ENCODE measurements at places on chromosomes 5 and 9.

- no peak for DNase-seq
Observed at GRCh38 chr5:95641741-95642220, 4.8 kb upstream of the RFESD start.

- peak; percentile 78 for DNase-seq
Observed at GRCh38 chr9:133534346-133535291, at the start of gene ADAMTSL2. Gene ADAMTSL2, plus strand, starts transcription at chr9:133534704. Its CDS starts 2,009 bp downstream, at chr9:133536713.

DNA sequence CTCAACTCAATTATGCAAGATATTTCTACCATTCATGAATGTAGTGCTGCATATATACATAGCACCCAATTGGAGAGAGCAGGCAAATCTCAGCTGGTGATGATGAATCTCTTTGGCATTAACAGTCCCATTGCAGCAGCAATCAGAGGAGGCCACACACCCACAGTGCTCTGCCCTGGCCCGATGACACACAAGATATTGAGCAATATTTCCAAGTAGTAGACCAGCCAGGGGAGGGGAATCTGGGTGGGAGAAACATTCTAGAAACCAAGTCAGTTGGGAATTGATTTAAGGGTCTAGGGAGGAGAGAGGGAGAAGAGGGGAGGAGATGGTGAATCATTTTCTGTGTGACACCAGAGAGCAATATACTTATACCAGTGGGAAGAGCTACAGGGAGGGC lies 14.9 kb upstream of the C5orf63 start:
- no peak for DNase-seq

GRCh38 chr9:104482921-104483570 lies 21.0 kb upstream of the OR13F1 start:
- DNase-seq: no peak

GRCh38 chr9:38008168-38009034 lies 60.6 kb downstream of the SHB start:
- DNase-seq: no peak

DNA sequence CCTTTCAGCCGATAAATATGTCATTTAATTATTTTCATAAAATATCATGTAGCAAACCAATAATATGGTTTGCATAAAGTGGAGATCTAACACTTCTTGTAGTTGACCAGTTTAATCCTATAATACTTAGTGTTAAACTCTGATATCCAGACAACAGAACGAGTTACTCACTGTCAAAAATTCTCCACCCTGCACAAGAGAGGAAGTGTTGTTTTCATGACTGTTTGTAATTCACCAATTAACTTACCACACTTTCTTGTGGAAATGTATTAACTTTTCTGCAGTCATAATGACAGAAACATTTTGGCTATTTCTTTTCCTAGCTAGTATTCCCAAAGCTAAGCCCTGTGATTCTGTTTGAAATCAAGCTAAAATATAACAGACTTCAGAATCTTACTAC lies 555.3 kb upstream of the FTMT start:
- DNase-seq: no peak

DNA sequence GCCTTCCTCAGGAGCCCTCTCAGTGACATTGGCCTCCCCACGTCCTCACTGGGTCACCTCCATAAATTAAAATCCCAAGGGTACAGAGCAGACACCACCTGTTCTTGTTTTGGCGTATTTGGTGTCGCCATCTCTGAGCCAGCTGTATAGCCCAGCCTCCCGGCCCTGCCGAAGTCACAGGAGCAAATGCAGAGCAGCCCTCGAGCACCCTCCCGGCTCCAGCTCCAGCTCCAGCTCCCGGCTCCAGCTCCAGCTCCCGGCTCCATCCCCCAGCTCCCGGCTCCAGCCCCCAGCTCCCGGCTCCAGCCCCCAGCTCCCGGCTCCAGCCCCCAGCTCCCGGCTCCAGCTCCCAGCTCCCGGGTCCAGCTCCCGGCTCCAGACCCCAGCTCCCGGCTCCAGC lies 74.3 kb downstream of the ZNF354C start:
- DNase-seq: no peak

DNA sequence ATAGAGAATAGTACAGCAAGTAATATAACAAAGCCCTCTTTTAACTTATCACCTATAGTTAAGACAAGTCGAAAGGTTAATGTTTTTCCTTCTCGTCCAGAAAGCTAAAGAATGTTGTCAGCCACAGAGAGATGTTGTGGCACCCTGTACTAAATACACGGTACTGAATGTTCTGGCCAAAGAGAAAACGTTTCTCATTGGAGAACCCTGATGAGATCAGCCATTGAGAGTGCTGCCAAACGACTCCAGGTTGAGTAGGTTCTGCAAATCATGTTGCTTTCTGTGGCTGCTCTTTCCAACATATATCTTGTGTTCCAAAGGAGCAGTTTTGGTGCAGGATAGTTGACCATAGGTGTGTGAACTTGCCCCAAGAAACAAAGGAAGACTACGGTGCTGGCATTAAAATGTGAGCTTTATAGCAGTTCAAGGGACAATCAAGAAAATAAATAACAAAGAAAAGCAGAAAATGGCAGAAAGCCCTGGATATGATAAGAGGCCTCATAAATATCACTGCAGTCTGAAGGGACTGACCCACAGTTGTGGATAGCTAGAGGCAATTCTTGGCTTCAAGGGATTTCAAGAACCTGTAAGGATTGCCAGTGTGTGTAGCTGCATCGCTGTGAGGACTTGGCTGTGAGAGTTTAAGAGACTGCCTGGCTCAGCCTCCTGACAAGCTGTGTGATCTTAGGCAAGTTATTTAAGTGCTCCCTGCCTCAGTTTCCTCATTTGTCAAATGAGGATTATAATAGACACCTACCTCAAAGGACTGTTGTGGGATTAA lies 102.7 kb downstream of the ARHGEF28 start:
- no peak for DNase-seq

GRCh38 chr5:126857472-126858410 lies 80.8 kb downstream of the LMNB1 start:
- no peak for DNase-seq

DNA sequence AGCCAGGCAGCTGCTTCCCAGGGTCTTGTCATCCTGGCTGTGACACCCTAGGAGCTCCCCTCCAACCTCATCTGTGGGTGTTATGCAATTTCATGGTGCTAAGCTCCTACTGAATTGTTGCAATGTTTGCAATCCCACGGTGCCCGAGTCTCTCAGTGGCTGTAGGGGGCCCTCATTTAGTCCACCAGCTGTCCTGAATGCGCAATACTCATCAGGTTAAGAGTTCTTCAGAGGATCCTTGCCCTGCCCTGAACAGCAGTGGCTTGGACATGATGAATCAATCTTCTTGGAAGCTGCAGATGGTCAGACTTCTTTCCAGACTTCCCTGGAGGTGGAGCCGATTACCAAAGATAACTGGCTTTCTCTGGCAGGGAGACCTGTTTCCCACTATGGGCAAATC lies 584.1 kb downstream of the CCDC171 start:
- no peak for DNase-seq

GRCh38 chr9:89407070-89407469 lies 88.8 kb downstream of the SECISBP2 start:
- DNase-seq: no peak

GRCh38 chr5:33857037-33857436 lies 34.8 kb downstream of the ADAMTS12 start:
- DNase-seq: no peak

GRCh38 chr5:32193591-32193990 lies 19.5 kb upstream of the GOLPH3 start:
- no peak for DNase-seq

DNA sequence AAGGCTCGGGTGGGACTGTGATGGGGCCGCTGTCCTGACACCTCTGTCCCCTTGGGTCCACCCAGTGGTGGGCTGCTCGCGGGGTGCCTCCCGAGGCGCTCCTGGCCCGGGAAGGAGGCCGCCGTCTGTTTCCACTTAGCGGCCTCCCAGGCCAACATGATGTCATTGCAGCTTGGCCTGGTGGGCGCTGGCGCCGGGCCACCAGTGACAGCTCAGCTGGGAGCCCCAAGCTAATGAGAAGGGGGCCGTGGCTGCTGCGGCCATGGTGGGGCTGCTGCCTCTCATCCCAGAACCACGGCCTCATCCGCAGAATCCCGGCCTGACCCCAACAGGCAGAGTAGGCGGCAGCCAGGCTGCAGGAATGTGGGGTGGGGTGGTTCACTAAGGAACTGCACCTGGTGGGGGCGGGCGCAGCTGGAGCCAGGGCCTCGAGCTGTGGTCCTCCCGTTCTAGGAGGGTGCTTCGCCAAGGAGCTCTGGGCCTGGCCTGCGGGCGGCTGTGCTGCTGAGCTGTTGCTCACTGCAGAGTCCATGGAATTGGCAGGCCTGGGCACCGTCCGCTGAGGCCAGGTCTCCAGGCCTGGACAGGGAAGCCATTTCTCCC lies 123.5 kb upstream of the COL5A1 start:
- DNase-seq: no peak

- no peak for DNase-seq
Observed at GRCh38 chr9:130426883-130427282, 17.9 kb upstream of the ASS1 start.

DNA sequence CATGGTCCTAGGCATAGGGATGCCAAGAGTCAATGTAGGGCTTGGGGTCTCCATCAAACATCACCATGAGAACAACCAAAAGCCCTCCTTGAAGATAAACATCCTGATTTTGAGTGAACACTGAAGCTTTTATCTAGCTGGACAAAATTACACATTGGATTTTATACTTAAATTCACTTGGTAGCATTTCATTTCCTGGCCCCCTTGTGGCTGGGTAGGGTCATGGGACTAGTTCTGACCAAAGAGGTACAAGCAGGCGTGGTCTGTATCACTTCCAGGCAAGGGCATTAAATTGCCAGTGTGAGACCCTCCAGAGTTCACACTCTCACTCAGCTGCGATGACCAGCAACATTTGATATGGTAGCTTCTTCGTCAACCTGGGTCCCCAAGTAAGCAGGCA lies 320.3 kb downstream of the ACTL7B start:
- no peak for DNase-seq

- DNase-seq: no peak
Observed at GRCh38 chr5:89572696-89573095, 689.7 kb upstream of the MEF2C start.

DNA sequence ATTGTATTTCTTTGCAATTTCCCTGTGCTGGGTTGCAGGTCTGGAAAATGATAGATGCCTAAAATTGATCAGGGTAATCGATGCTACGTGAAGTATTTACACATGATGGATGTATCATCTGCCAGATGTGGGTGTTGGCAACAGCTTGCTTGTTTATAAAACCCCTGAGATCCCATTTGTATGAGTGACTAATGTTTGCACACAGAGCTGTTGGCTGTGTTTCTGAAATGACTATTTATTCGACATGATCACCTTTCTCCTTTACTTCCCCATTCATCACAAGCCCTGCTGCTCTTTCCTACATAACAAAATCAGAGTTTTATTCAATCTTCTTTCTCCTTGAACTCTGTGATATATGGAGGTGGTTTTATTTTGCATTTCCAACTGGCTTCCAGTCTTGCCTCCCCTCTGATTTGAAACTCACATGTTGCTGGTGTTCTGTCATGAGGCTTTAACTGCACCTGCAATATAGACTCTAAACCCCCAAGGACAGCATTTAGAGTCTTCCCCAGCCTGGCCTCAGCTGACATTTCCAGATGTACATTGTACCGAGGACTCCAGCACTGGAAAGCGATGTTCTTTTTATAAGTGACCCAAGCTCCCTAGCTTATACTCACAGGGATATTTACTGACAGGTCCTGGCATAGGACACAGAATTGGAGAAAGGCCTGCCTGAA lies 50.7 kb upstream of the SHB start:
- DNase-seq: no peak

GRCh38 chr9:126611193-126611591 lies 2.5 kb upstream of the LMX1B start:
- DNase-seq: no peak

GRCh38 chr5:167217097-167217743 lies 1074.2 kb upstream of the WWC1 start:
- DNase-seq: no peak

DNA sequence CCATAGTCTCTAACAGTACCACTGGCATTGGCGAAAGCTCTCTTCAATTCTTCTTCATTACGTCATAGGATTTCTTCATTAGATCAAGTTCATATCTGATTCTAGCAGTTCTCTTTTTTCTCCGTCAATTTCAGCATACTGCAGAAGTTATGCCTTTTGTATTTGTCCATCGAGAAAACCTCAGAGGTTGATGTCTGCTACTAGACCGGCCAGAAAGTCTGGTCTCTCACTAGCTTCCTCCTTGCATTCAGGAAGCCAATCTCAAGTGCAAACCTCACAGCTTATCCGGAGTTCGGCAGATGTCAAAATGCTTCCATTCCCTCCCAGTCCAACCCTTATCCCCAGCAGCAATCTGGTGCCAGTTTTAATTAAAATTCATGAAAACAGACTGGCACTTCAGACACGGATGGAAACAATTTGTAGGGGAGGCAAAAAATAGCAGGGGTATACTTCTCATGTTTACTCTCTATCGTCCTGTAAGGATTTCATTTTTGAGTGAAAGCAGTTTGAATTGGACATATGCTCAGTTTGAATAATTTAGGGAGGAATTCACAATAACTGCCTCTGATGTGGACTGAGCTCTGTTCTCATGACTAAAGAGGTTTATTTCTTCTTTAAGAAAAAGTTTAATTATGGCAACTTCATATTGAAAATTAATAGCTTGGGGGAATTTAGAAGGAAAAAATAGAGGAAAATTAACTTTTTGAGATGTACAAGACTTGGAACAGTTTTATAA lies 56.4 kb upstream of the TMC1 start:
- DNase-seq: no peak

- no peak for DNase-seq
Observed at GRCh38 chr5:101112645-101113044, 209.6 kb upstream of the ST8SIA4 start.

- DNase-seq: no peak
Observed at GRCh38 chr5:72160329-72160728, 53.1 kb downstream of the MAP1B start.

DNA sequence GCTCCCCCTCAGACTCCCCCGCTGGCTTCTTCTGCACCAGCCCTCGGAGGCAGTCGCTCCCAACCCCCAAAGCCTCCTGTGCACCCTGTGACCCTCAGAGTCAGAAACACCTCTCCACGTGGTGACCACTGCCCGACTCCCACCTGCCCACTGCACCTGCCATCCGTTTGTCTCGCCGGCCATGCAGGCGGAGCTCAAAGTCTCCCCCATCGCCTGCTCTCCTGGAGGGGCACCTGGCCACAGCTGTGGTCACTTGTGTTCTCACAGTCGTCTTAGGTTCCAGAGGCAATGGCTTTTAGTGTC lies 38.2 kb downstream of the MRPL36 start:
- no peak for DNase-seq

DNA sequence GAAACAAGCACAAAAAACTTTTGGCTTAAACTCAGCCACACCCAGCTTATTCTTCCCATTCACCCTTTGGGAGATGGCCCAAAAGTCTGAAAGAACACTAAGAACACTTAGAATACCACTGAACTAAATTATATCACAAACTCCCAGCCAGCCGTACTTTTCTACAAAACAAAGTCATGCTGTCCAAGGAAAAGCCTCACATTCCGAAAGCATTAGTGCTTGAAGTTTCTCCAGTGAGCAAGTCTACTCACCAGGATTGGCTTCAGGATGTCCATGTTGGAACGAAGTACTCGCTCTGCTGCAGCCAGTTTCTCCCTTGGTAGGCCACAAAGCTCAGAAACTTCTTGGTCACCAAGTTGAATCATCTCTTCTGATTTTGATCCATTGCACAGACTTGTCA lies 69.7 kb downstream of the ABCA1 start:
- DNase-seq: no peak

GRCh38 chr9:85528142-85528541 lies 213.6 kb downstream of the AGTPBP1 start:
- DNase-seq: no peak

GRCh38 chr9:37989701-37990100 lies 79.3 kb downstream of the SHB start:
- DNase-seq: no peak
